ENCODE measurements at places on chromosomes 11 and 22.

DNA sequence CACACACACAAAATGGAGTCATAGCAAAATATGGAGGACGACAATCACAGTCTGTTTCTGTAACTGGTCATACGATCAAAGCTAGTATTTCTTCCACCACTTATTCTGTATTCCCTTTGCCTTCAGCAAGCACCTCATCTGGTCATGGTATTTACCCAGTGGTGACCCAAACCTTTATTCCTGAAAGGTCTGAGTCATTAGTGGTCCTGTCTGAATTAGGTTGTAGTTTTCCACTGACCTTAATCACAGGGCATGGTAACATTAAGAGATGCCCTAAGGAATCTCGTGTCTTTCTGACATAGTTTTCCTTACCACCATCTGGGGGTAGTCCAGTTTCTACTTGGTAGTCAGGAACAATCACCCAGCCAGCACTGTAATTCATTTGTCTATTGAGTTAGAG is 54.8 kb upstream of the CEP295 start:
- no peak for DNase-seq

- DNase-seq, result no peak
These were observed 1.9 kb upstream of the PTGDR2 start for GRCh38 chr11:60857378-60858232.

DNA sequence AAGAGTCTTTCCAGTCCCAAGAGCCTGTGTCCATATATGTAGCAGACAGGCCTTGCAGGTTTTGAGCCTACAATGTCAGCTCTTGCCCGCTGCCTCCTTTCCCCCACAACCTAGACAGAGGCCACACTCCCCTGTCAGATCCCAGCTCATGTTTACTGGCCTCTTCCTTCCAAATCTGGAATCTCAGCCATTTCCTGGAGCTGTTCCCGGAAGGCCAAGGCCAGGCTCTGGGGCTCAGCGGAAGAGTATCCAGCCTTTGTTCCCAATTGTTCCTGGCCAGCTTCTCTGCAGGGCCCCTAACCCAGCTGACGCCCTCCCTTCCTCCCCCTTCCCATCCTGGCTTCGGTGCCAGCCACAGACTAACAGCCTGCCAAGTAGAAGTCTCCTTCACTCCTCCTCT is 1.0 kb upstream of the ROBO4 start:
- no peak for DNase-seq

DNA sequence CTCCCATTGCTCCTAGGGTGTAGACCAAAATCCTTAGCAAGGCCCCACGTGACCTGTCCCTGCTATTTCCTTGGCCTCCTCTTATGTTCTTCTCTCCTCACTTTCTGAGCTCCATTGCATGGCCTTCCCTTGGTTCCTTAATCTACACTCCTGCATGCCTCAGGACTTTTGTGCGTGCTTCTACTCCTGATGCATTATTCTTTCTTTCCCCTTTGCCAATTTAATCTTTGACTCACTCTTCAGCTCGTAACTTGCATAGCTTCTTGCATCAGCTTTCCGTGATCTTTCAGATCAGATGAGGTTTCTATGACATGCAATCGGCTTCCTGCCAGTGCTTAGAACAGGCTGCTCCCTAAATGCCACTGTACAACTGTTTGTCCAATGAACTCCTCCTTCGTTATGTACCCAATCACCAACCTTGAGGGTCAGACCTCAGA is 261.6 kb upstream of the CADM1 start:
- no peak for DNase-seq

DNA sequence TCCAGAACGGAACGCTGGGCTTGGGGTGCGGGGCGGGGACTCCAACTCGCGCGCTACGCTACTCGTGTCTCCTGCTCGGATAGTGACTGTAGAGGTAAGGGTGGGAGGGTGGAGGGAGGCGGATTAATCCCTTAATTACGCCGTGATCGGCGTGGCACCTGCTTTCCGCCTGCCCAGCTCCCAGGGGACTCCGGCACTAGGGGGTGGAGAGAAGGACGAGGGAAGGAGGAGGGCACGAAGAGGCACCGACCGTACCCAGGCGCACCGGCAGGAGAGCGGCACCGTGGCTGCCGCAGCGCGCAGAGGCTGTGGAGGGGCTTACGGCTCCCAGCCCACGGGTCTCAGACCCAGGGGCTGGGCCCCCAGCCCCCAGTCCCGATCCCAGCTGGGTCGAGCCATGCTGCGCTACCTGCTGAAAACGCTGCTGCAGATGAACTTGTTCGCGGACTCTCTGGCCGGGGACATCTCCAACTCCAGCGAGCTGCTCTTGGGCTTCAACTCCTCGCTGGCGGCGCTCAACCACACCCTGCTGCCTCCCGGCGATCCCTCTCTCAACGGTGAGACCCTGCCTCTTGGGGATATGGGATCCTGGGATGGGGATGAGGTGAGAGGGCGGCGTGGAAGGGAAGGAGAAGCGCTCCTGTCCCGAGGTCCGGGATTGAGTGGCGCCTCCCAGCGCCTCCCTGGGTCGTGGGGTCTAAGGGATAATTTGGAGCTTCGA is at the start of gene ROBO3:
Gene ROBO3, plus strand, starts transcription at position 252 of the 721 bp plus-strand sequence. Its CDS starts 146 bp downstream, at position 398.
- no peak for DNase-seq
